ENCODE measurements at places on chromosomes 3 and 15.

- no peak for DNase-seq
Measured at GRCh38 chr3:102510663-102511062, 75.8 kb downstream of the ZPLD1 start.

GRCh38 chr3:58005669-58006068 is 2.6 kb upstream of the FLNB start:
- peak; percentile 57 for DNase-seq

DNA sequence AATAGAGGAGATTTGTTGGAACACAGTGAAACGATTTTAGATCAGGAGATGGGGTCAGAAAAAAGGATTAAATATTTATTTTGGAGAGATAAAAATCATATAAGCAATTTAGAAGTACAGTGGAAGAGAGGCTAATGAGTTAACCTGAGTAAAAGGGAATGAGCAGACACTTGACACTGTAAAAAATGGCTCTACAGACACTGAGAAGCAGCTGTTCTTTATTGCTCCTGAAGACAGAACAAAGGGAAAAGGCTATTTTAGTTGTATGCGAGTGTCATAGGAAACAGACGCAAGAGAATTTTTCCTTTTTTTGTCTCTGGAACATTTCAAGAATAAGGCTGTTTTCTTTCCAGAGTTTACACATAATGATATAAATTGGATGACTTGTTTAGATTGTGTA is 34.3 kb downstream of the ASTE1 start:
- DNase-seq: no peak

GRCh38 chr3:186997061-186997460 is 66.7 kb downstream of the ST6GAL1 start:
- no peak for DNase-seq

- no peak for DNase-seq
Measured at GRCh38 chr3:137468446-137468845, 295.7 kb upstream of the SOX14 start.

DNA sequence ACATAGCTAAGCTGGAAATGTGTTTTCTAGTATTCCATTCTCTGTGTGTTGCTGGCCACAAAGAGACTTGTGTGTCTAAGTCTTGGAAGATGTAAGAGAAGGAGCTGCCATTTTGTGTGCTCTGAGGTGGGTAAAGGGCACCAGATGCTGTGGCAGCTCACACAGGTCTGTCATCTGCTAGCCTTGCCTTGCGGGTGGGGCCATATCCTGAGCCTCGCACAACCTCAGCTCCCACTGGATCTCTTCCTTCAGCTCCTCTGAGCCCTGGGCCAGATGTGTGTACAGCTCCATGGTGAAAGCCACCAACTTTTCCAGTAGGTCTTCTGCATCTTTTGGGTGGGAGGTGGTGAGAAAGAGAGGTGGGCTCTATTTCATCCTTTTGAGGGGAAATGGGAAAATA is 6.7 kb upstream of the TMC3 start:
- DNase-seq: no peak

- no peak for DNase-seq
Measured at GRCh38 chr3:150407808-150408220, 284 bp upstream of the TSC22D2 start.

GRCh38 chr3:129950318-129951046 is 24.0 kb upstream of the TRH start:
- no peak for DNase-seq

DNA sequence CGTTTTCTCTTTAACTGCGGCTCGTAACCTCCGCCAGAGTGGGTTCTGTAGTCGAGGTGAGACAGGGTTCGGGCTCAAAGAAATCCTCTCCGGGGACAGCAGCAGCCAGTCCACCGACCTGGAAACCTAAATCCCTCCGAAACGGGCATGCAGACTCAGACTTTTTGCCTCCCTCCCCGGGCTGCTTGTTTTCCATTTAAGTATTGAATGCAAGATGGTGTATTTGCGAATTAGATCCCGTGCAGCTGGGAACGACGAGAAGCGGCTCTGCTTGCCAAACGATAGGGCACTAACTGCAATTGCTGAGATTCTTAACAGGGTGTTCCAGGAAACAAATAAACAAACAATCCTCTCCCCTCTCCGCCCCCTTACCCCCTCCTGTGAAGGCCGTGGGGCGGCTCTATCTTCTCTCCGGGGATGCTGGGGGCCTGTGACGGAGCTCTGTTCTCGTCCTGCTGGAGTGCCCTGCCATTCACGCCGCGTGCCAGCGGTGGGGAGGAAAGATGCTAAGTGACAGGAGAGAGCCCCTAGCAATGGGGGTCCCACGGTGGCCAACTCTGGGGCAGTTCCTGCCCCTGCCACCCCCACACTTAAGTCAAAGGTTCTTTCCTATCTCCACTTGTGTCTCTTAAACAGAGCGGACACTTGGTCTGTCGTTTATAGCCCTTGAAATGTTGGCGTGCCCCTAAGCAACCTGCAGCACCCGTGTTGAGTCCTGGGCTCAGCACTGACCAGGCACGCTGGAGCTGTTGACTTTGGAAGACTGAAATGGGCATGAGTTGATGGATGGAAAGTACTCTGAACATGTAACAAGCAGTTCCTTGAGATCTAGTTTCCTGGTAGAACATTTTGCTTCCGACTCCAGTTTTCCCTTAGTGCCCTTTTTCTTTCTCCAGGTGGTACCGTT is 1.3 kb upstream of the ETV5 start:
- no peak for DNase-seq

DNA sequence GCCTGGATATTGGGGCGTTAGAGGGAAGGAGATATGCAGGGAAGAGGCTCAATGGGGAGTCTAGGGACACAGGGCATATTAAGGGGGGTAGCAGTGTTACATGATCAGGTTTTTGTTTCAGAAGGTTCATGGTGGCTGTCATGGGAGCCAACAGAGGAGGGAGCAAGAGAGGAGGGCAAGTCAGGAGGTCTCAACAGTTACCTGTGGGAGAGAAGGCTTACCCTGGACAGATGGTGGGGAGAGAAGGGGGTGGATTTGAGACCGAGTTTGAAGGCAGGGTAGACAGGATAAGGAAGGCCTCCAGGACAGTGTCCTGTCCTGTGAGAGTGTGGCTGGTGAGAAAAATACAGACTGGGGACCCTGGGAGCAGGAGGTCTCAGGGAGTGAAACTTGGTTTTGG is 3.8 kb upstream of the WNT7A start:
- DNase-seq: no peak

- DNase-seq: no peak
Measured at GRCh38 chr15:51224428-51224827, 114.0 kb downstream of the CYP19A1 start.
